ENCODE measurements at places on chromosomes 12 and 14.

DNA sequence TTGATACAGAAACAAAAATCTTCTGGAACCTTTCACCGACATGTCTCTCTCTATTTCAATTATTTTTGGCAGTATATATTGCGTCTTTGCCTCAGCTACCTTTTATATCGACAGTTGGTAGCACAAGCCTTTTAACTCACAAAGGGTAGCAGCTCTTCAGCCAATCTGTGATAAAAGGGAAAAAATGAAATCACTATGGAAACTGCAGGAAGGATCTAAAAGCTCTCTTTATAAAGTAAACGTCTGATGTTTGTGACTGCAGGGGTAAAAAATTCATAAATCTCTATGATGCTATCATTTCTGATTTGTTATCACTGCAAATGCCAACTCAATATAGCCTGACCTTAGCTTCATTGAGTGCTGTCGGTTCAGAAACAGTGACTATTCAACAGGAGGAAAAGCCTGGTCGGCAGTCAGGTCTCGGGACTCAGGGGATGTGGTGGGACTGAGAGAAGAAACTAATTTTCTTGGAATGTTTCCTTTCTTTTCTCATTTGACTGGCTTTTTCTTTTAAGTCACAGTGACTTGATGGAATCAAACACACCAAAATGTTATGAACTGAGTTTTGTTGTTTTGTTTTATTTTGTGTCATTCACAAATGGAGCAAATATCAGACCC is 5.9 kb upstream of the RMST start:
- no peak for DNase-seq

DNA sequence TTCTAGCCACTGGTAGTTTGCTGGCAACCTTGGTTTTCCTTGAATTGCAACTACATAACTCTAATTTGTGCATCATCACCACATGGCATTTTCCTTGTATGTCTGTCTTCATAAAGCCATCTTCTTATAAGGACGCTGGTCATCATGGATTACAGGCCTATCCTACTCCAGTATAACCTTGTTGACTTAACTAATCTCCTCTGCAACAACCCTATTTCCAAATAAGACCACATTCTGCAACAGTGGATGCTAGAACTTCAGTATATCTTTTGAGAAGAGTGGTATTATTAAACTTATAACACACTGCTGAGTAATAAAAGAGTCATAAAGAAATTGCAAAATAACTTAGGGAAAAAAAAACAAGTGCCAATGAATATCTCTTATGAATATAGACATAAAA is 511.8 kb upstream of the FOXG1 start:
- no peak for DNase-seq

- DNase-seq = no peak
These were observed 17.1 kb downstream of the POMT2 start for GRCh38 chr14:77303417-77304156.

DNA sequence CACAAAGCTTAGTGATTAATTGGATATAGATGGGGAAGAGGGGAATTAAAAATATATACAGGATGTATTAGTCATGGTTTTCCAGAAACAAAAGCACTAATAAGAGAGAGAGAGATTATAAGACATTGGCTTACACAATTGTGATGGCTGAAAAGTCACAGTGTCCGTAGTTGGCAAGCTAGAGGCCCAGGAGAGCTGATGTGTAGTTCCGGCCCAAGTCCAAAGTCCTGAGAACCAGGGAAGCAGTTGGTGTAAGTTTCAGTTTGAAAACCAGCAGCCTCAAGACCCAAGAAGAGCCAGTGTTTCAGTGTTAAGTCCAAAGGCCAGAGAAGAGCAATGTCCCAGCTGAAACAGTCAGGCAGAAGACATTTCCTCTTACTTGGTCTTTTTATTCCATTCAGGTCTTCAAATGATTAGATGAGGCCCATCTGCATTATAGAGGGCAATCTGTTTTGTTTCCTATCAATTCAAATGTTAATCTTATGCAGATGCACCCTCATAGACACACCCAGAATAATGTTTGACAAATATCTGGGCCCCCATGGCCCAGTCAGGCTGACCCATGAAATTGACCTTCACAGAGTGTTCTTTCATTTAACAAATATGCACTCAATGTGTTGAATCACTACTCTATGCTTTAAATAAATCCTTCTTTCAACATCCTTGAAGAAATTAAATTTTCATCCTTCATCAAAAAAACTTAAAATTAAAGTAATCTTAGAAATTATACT is 67.2 kb upstream of the DIO2 start:
- no peak for DNase-seq

Data from vagina (tissue), 2 donors.